ENCODE measurements at places on chromosomes 7 and 10.

DNA sequence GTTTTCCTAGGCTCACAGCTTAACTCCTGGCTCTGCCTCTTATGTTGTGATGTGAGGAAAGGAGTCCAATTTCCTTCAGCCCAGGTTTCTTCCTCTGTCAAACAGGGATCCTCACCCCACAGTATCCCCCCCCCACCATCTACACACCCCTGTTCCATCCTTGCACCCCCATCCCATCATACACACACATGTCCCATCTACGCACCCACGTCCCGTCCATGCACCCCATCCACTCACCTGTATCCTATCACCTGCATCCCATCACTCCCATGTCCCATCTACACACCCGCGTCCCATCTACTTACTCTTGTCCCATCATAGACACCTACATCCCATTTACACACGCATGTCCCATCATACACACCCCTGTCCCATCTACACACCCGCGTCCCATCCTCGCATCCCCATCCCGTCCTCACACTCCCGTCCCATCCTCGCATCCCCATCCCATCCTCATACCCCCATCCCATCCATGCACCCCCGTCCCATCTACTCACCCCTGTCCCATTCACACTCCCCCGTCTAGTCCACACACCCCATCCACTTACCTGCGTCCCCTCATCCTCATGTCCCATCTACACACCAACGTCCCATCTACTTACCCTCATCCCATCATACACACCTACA is 117.3 kb downstream of the TRRAP start:
- DNase-seq, result no peak

- DNase-seq, result peak; percentile 74
Observed at GRCh38 chr10:99888622-99889021, 106.2 kb downstream of the ABCC2 start.

DNA sequence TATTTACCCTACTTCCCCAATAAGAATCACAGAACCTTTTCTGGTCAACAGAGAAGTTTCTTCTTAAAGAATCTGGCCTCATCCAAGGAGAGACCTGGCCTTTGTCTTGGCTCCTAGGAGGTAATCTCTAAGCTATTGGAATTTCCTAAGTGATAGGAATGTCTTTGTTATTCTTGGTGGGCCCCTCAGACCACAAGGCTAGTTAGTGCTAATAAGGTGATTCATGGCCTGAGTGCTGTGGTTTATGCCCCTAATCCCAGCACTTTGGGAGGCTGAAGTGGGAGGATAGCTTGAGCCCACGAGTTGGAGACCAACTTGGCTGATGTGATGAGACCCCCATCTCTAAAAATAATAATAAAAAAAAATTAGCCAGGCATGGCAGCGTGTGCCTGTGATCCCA is 60.0 kb upstream of the CYP2C18 start:
- DNase-seq, result no peak

DNA sequence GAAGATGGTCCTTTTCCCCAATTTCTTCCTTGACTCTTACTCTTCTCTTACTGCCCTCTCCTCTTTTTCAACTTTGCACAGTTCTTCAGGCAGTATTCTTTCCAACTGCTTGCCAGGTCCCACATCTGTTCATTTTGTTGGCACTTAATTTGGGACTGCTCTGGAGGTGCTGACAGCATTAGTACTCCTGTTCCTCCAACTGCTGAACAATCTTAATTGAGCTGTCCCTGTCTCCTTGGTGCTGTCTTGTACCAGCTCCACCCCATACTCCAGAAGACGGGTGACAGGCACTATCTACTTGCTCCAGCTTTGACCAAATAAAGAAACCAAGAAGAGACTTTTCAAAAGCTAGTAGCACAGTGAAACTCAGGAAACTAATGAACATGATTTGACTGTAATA is 160.0 kb downstream of the PDE1C start:
- no peak for DNase-seq

DNA sequence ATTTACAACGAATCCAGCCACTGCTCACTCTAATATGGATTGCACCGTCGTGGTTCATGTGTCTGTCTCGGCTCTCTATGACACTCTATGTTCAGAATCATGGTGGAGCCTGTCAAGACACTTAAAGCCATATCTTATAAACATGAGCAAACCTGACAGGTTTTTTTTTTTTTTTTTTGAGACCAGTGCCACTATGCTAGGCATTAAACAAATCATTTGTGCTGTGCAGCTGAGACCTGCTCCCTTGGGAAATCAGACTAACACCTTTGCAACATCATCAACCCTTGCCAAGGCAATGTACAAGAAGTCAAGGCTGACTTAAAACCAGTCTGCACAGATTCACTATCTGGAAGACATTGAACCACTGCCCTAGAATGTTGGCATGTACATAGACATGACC is 181.2 kb upstream of the ANK3 start:
- no peak for DNase-seq

All from fibroblast of mammary gland (primary cell).